ENCODE measurements at places on chromosomes 16 and 17.

DNA sequence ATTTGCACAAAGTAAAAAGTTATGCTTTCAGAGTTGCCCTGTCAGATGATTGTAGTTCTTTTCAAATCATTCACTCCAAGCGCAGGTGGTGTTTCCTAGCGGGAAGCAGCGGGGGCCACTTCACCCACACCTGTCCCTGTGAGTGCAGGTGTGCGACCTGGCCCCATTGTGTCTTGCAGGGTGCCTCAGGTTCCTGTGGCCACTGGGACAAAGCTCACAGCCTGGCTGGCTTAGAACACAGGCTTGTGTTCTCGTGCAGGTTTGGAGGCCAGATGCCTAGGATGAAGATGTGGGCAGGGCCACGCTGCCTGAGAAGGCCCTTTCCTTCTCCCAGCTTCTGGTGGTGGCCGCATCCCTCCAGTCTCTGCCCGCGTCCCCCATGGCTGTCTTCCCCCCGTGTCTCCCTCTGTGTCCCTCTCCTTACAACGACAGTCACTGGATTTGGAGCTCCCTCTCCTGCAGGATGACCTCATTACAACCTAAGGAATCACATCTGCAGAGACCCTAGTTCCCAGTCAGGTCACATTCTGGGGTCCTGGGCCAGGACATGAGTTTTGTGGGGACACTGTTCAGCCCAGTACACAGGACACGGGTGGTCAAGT, 90.5 kb downstream of the NPIPB11 start:
- no peak for DNase-seq

- DNase-seq: peak; percentile 32
Observed at GRCh38 chr17:1907909-1908698, 78.3 kb downstream of the RPA1 start.

GRCh38 chr17:11805952-11806351, 191.3 kb downstream of the ZNF18 start:
- DNase-seq: no peak

DNA sequence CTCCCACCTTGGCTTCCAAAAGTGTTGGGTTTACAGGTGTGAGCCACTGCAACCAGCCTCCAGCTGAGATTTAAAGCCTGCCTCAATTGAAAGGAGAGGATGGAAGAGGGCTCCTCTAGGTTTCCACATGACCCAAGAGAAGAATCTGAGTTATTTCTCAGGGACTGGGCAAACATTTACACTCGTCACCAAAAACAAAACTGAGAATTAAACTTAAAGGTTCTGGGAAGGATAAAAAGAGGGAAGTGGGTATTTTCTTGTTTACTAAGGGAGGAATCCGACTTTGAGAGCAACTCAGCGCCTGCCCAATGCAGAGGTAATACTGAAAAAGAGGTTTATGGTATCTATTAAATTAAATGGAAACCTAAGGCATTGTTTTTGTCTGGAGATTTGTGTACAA, 13.3 kb downstream of the HOXB1 start:
- no peak for DNase-seq

GRCh38 chr16:73549984-73550631, 502.2 kb upstream of the ZFHX3 start:
- no peak for DNase-seq

GRCh38 chr16:17416461-17417311, 54.1 kb downstream of the XYLT1 start:
- peak; percentile 44 for DNase-seq

GRCh38 chr17:36048066-36048465, 16.0 kb upstream of the CCL18 start:
- DNase-seq: no peak

Measured in activated naive CD4-positive, alpha-beta T cell treated with anti-CD3 and anti-CD28 coated beads, Interleukin-2, amount 50 U/mL, for 16 hours (primary cell).